Activated CD4-positive, alpha-beta memory T cell treated with anti-CD3 and anti-CD28 coated beads for 36 hours (primary cell): ENCODE measurements at places on chromosomes 11 and 22. TPM values are rescaled to one million over a fixed set of nuclear protein-coding genes. Genes with fewer than 3 reads are reported as not detected.

The OR5A1 gene
- not detected for total RNA-seq

The ZNF215 gene
- total RNA-seq = 0.68 TPM

The SCN4B gene
- 0.36 TPM for total RNA-seq

The TESMIN gene
- 7.3 TPM for total RNA-seq

The CALCB gene
- 2.9 TPM for total RNA-seq

The SEPTIN5 gene
- total RNA-seq = 0.41 TPM

The PRG2 gene
- 2.2 TPM for total RNA-seq

The SMC1B gene
- 1.1 TPM for total RNA-seq

The ART1 gene
- total RNA-seq = not detected

The SPDYC gene
- not detected for total RNA-seq

The FOSL1 gene
- 17.7 TPM for total RNA-seq

The SYT7 gene
- not detected for total RNA-seq

The BACE1 gene
- total RNA-seq = 1.8 TPM

The OR5M10 gene
- not detected for total RNA-seq

The SCARF2 gene
- total RNA-seq = 0.43 TPM

The JAML gene
- 163 TPM for total RNA-seq

The CRYAB gene
- not detected for total RNA-seq

The ATG2A gene
- 20.5 TPM for total RNA-seq

The CBLIF gene
- not detected for total RNA-seq

The RAPSN gene
- total RNA-seq = not detected

The TMEM132A gene
- total RNA-seq = 5.7 TPM

The GGT5 gene
- not detected for total RNA-seq

The CRYBB1 gene
- total RNA-seq = 0.48 TPM

The C22orf39 gene
- total RNA-seq = 23.5 TPM
